ENCODE measurements at places on chromosomes 7 and 10.

- peak; percentile 51 for DNase-seq
Measured at GRCh38 chr7:40057292-40057691, 77.1 kb downstream of the MPLKIP start.

DNA sequence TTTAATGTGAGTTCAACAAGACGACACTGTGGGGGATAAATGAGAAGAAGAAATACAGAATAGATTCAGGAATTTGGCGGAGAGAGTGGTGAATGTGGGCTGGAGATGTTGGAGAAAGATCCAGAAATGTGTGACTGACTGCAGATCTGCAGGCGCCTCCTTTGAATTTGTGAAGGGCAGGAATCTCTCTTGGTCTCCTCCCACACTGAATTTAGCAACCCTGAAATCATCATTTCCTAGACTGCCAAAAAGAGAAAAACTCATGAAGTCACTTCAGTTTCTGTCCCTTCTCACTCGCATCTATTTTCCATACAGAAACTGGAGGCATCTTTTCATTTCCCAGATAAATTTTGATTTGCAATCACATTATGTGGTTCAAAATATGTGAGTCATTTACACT is 128.7 kb downstream of the GNAI1 start:
- DNase-seq = no peak

GRCh38 chr10:105956550-105956949 is 1208.0 kb downstream of the SORCS1 start:
- DNase-seq = no peak

DNA sequence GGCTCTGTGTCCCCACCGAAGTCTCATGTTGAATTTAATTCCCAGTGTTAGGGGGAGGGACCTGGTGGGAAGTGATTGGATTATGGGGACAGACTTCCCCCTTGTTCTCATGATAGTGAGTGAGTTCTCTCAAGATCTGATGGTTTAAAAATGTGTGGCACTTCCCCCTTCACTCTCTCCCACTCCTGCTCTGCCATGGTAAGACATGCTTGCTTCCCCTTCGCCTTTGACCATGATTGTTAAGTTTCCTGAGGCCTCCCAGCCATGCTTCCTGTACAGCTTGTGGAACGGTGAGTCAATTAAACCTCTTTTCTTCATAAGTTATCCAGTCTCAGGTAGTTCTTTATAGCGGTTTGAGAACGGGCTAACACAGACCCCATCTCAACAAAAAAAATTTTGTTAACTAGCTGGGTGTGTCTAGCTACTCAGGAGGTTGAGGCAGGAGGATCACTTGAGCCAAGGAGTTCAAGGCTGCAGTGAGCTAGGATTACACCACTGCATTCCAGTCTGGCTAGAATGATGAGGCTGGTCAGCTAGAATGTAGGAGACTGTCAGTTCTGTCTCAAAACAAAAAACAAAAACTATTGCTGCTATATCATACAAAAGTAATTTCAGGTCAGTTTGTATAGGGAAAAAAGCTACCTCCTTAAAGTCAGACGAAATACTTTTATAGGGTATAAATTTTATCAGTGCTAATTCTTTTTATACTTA is 57.7 kb downstream of the ATAD1 start:
- no peak for DNase-seq

GRCh38 chr10:96835899-96836298 is 3.8 kb downstream of the LCOR start:
- no peak for DNase-seq

DNA sequence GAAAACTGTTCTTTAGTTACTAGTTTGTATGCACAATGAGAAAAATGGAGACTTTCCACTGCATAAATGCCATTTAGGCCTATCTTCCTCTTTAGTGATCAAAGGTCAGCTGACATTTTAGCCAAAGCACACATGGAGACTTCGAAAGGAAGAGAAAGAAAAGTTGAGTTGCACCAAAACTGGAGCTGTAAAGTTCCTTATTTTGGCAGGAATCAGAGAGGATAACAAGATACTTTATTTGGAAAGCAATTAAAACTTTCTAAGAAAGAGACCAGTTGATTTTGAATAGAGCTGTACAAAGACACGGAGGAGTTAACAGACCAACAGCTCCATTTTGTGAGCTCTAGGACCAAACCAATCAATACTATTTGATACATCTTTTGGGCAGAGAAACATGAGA is 14.2 kb downstream of the ENTPD7 start:
- no peak for DNase-seq

DNA sequence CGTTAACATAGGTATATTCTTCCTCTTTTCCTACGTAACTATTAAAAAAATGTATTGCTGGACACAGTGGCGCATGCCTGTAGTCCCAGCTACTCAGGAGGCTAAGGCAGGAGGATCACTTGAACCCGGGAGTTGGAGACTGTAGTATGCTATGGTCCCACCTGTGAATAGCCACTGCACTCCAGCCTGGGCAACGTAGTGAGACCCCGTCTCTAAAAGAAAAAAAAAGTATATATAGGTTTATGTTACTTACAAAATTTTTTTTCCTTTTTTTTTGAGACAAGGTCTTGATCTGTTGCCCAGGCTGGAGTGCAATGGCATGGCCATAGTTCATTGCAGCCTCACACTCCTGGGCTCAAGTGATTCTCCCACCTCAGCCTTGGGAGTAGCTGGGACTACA is 5.6 kb downstream of the NUB1 start:
- no peak for DNase-seq

DNA sequence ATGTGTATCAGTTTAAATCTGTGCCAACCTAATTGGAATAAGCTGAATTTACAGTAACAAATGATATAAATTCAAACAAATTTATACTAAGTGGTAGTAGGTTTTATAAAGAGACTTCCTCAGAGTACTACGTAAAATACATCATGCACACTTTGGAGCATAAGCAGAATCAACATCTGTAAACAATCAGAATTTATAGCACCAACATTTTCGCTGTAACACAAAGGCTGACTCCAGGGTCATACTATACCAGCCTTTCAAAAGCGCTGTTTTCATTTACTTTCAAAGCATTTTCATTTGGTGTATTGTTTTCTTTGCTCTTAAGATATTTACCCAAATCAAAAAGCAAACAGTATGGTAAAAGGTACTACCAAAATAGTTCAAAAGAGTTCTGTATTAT is 29.3 kb upstream of the TMEM168 start:
- no peak for DNase-seq

GRCh38 chr10:109019001-109019424 is 904.3 kb downstream of the XPNPEP1 start:
- DNase-seq = peak; percentile 13

DNA sequence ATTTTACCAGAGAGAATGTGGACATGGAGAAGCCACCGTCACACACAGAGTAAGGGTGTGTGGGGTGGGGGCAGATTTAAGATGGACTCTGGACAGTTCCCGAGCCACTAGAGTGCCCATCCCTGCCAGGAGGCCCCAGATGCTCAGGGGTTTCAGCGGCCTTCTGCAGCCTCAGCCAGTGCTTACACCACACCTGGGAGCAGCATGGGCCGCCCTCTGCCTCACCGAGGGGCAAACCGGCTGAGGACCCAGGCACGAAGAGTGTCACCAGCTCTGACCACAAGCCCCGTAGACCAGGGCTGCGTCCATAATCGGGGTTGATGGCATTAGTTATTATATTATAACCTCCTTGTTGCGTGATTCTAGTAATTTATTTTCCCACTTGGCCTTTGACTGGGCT is 6.7 kb upstream of the MNX1 start:
- DNase-seq = no peak

DNA sequence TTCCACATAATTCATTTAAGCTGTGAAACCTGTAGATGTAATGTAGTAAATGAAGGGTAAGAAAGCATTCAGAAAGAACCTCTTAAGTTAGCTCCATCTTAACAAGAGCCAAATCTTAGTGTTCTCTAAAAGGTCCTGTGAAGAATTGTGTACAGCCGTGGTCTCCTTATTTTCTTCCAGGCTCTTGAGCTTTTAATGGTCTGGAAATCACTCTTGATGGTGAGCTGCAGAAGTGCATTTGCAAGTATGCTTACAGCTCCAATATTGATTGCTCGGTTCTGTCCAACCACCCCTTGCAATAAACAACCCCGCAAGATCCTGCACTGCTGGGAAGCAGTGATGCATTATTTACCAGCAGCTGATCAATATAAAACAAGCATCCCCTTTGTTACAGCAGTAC is 690.8 kb upstream of the FZD8 start:
- no peak for DNase-seq

DNA sequence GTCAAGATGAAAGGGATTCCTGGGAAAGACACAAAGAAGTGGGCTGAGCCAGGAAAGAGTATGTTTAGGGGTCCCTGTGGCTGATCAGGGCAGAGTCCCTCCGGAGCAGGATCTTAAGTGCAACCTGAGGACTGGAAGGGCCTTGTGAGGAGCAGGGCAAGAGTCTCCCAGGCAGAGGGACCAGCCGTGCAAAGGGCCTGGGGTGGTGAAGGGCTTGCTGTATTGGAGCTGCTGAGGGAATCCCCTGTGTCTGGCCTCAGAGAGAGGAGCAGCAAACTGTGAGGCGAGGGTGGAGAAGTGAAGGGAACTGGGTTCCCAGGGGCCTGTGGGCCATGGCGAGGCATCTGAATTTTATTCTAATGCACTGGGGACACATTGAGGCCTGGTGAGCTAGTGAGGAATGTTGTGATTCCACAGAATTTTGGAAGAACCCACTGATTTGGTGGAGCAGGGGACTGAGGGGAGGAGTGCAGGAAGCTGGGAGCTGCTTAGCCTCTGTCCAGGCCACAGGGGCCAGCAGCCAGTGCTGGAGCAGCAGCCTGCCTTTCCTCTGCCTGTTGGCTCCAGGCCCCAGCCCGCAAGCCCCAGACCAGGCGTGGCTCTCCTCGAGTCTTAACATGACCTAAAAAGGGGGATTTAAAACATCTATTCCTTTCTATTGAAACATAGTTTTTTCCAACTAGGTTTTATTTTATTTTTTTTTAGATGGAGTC is 138.4 kb upstream of the IGFBP3 start:
- DNase-seq = no peak

GRCh38 chr7:13751766-13752165 is 237.7 kb downstream of the ETV1 start:
- no peak for DNase-seq

DNA sequence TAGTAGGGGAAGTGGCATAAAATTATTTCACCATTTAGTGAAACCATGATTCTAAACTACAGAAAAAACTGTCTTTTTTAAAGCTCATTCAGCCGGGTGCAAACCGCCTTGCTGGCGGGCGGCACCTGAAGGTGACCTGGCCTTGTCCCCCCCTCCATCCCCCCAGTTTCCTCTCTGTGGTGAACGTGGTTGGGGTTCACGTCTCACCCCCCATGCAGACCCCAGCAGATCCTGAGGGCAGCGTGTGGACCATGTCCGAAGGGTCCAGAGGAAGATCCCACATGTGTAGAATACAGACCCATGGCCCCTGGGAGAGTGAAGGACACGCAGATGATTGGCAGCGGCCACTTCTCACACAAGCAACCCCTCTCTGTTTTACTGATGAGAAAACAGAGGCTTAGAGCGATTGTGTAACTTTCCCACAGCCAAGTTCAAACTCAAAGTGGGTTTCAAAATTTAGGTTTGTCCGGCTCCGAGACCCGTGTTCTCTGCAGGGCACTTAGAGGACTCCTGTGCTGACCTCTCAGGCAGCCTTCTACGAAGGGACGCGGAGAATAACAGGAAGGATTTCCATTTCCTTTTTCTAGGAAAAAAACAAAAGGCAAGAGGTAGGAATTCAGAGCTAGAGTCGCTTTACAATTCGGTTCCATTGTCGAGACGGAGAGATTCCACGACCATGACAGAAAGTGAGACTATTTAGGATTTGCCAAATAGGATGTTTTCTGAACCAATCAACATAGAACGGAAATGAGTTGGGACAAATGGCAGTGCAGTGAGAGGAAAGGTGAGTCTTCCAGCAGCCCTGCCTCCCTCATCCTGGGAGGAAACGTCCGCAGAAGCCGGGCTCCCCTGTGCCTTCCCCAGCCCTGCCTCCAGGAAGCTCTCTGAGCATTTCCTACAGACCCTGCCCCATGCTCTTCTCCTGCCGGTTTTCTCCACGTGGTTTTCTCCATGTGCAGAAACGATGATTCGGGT is 67.6 kb upstream of the PITRM1 start:
- DNase-seq = no peak

DNA sequence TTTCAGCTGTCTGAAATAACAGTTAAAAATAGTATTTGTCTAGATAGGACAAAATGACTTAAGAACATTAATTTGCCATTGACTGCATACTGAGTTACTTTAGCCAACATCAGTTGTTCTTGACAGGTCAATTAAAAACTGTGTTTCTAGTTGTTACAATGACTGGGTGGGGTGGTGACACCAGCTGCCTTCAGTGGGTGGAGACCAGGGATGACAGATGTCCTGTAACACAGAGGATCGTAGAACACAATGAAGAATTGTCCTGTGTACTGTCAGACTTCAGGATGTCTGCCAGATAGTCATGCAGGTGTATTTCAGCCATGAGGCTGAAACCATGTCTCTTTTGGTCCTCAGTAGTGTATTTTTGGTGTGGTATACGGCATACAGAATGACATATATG is 24.4 kb downstream of the TRUB1 start:
- no peak for DNase-seq

- DNase-seq = peak; percentile 63
Measured at GRCh38 chr10:91683975-91684374, 51.1 kb upstream of the PPP1R3C start.

- DNase-seq = no peak
Measured at GRCh38 chr7:55247428-55247827, 117.7 kb upstream of the LANCL2 start.

DNA sequence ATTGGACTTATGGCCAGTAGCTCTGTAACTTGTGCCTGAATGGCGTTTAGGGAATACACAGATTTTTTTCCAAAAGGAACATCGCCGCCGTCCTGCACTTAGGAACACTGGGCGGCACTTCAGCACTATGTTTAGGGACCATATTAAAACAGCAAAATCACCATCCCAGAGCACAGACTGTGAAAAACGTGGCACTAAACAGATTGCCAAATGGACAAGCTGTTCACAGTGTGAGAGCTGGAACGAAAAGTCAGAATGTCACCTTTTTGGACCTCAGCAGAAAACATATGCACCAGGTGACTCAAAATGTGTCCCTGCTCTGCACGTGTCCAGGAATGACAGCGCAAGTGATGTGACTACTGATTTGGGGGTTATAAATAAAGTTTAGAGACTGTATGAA is 87.9 kb downstream of the ODAD2 start:
- DNase-seq = no peak

- DNase-seq = no peak
Measured at GRCh38 chr10:96452494-96453153, 61.1 kb downstream of the TLL2 start.

GRCh38 chr7:39621784-39622411 is 1.5 kb upstream of the RALA start:
- no peak for DNase-seq

- no peak for DNase-seq
Measured at GRCh38 chr7:1817061-1817712, 147.1 kb downstream of the ELFN1 start.

DNA sequence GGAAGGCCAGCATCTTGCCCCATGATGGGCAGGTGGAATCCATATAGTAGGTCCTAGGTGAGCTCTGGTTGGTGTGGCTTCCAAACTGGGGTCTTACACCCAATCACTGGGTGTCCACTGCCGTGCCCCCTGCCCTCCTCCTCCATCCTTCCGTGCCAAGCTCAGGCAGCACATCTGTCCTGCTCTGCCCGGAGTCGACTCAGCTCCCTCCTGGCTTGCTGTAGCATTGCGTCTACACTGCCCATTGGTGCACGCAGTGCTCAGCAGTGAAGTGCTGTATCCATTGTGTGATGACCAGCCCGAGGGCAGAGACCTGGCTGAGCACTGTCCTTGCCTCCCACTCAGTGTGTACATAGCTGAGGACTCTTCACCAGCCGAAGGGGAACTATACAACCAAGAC is 148.4 kb downstream of the ADAM12 start:
- DNase-seq = no peak

- DNase-seq = no peak
Measured at GRCh38 chr7:16589881-16590280, 55.7 kb downstream of the ANKMY2 start.
